Mesendoderm (in vitro differentiated cells): ENCODE measurements at places on chromosomes 16 and 17.

GRCh38 chr16:86931410-86931941, 353.1 kb downstream of the FOXL1 start:
- peak; percentile 48 for DNase-seq

GRCh38 chr17:67456889-67457288, 79.8 kb downstream of the PITPNC1 start:
- DNase-seq: no peak

DNA sequence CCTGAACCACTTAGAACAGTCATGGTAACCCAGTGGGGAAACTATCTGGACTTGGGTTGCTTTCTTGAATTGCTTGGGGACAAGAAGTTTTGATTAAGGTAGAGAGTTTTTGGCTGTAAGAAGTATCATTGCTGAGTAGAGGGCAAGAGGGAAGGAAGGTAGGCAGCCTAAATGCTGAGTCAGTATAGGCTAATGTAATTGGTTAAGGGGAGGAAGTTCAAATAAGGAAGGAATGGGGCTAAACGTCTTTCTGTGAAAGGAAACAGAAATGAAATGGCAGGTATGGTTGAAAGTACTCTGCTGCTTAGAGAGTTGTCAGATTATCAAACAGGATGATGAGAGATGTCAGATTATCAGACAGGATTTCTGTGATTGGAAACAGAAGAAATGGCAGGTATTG, 20.3 kb downstream of the KPNB1 start:
- DNase-seq: no peak

DNA sequence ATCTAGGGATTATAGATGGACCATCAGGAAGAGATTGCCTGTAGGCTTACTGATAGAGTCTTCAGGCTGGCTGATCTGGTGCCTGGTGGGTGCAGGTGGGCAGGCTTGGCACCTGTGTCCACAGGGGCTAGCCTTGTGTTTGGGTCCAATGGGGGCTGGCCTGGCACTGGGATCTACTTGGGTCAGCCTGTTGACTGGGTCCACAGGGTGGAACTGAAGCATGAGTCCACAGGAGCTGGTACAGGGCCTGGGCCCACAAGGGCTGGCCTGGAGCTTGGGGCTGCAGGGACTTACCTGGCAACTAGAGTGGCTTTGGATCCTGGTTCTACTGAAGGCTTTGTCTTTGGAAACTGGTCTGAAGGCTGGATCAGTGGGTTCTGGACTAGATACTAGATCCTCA, 1217.7 kb downstream of the CDH11 start:
- no peak for DNase-seq
